ENCODE measurements at places on chromosomes 16 and 17. TPM values are rescaled to one million over a fixed set of nuclear protein-coding genes. Genes with fewer than 3 reads are reported as not detected.

CRAMP1 gene
- 2.8 TPM for polyA plus RNA-seq

GRCh38 chr16:85202631-85203461 lies 90.6 kb upstream of the CIBAR2 start:
- H3K27ac ChIP-seq: no peak overlapping the region
- no peaks in the 10 kb centered on the region for H3K36me3 ChIP-seq
- H3K4me1 ChIP-seq: no peaks in the 10 kb centered on the region
- peaks cover 1% of the 10 kb centered on the region for H3K27me3 ChIP-seq
- DNase-seq: no peak

- H3K36me3 ChIP-seq: no peaks in the 10 kb centered on the region
- H3K4me1 ChIP-seq: no peaks in the 10 kb centered on the region
- no peak overlapping the region for H3K4me3 ChIP-seq
- no peak overlapping the region for H3K27ac ChIP-seq
- no peaks in the 10 kb centered on the region for H3K27me3 ChIP-seq
Observed at GRCh38 chr16:80233097-80233835, 307.5 kb upstream of the DYNLRB2 start.

DNA sequence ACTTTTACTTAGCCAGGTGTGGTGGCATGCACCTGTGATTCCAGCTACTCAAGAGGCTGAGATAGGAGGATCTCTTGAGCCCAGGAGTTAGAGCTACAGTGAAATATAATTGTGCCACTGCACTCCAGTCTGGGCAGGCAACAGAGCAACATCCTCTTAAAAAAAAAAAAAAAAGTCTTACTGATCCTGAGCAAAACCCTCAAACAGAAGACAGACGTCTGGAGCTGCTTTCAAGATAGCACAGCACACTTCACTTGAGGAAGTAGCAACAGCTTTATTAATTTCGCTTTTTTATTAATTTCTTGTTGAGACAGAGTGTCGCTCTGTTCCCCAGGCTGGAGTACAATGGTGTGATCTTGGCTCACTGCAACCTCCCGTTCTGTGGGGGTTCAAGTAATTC lies 10.2 kb upstream of the GGA2 start:
- no peak overlapping the region for H3K4me3 ChIP-seq
- peaks cover 2% of the 10 kb centered on the region for H3K4me1 ChIP-seq
- no peak for DNase-seq
- H3K27me3 ChIP-seq: no peaks in the 10 kb centered on the region
- peaks cover 43% of the 10 kb centered on the region for H3K36me3 ChIP-seq

DNA sequence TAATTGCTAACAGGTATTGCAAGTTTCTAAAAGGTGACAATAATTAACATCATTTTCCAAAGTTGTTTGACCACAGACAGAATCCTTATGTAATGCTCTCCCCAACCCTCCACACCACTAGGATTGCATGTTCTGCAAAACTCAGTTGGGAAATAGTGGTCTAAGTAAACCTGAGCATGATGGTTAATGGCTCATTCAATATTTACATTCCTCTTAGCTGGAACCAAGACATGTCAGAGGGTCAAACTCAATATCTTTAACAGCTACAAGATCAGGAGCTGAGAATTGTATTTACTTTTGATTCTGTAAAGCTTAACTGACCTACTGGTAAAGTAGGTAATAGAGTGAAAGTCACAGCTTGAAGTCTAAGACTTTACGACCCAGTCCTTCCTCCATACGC lies 10.2 kb downstream of the MFSD6L start:
- peaks cover 3% of the 10 kb centered on the region for H3K36me3 ChIP-seq
- H3K4me3 ChIP-seq: no peak overlapping the region
- no peaks in the 10 kb centered on the region for H3K4me1 ChIP-seq
- H3K27me3 ChIP-seq: peaks cover 2% of the 10 kb centered on the region
